Ascending aorta (tissue), 2 donors: ENCODE measurements at places on chromosomes 1 and 21. TPM values are rescaled to one million over a fixed set of nuclear protein-coding genes. Genes with fewer than 3 reads are reported as not detected.

Gene ERO1B
- 5.1 TPM for total RNA-seq

Gene AJAP1
- 6.9 TPM for total RNA-seq

- DNase-seq, result no peak
- no peaks in the 10 kb centered on the region for H3K36me3 ChIP-seq
- peaks cover 13% of the 10 kb centered on the region for H3K4me1 ChIP-seq
- H3K4me3 ChIP-seq, result no peak overlapping the region
Observed at GRCh38 chr1:207288315-207288714, 33.2 kb upstream of the CD55 start.

DNA sequence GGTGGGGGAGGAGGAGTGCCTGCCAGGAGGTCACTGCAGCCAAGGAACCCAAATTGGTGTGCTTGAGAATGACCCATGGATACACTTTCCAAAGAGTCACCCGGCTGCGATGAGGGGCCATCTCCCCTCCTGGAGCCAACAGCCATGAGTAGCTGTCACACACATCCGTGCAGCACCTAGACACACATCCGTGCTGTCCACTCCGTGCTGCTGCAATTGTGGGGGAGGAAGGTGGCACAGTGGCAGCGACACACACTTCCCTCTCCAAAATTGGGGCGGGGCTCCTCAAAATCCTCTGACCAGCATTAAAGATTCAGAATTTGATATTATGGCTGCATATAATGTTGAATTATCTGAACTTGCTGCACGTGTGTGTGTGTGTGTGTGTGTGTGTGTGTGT lies 15.8 kb downstream of the TP73 start:
- H3K27ac ChIP-seq, result no peak overlapping the region
- DNase-seq, result no peak
- no peaks in the 10 kb centered on the region for H3K27me3 ChIP-seq

DNA sequence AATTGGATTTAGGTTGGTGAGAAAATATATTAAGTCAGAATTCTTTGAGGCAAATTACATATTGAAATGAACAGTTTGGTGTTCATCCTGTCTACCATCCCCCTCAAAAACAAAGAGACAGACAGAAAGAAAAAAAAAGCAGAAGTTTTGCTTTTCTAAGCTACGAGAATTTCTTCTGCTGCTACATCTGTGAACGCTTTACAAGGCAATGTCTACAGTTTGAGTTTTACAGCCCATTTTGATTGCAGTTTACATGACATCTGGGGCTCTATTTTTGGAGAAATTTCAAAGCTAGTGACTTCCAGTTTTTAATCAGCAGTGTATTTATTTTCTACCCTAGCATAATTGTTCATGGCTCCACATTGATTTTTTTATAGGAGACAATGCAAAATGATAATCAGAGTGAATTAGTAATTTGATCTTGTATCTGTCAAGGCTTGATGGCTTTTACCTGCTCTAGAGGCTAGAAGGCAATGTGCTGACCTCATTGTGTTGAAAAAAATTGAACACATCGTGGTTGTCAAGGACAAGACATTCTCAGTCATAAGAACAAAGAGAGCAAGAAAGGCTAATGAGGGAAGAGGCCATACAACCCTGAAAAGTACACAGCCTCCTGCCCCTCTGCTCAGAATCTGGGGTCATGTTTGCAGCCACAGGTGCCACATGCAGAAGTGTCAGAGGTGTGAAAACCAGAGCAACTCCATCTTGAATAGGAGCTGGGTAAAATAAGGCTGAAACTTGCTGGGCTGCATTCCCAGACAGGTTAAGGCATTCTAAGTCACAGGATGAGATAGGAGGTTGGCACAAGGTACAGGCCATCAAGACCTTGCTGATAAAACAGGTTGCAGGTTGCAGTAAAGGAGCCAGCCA lies 201.0 kb upstream of the CAMK1G start:
- no peak for DNase-seq
- no peak overlapping the region for H3K4me3 ChIP-seq
- H3K27me3 ChIP-seq, result no peaks in the 10 kb centered on the region
- H3K36me3 ChIP-seq, result no peaks in the 10 kb centered on the region

Gene PGLYRP4
- not detected for total RNA-seq

DNA sequence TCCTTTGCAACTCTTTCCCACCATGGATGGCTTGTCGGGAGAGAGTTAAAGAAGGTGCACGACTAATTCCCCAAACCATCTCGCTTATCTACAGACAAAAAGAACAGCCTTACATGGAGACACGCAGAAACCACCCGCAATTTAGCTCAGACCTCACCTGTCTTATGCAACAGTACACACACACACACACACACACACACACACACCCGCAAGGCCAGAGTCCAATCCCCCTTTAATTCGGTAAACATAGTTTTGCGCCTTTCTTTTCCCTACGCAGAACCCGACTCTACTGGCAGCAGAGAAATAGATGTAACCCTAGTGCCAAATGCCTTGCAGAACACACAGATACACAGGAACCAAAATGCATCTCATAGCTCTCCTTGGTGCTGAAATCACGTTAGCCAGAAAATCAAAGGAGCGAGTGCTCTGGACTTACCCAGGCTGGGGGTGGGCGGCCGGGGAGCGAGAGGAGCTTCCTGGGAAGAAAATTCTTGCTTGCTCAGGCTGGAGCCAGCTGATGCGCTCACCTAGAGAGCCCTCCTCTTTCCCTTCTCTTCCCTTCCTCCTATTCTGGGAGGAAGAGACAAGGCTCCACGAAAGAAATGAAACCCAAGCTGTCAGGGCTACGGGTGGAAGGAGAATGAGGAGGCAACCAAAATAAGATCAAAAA lies 470 bp downstream of the TNR start:
- DNase-seq, result no peak
- H3K4me1 ChIP-seq, result no peaks in the 10 kb centered on the region
- no peak overlapping the region for H3K27ac ChIP-seq
- H3K4me3 ChIP-seq, result no peak overlapping the region
